Activated CD8-positive, alpha-beta T cell treated with anti-CD3 and anti-CD28 coated beads, Interleukin-2, amount 10 ng/mL, durations not matched to agents 7 days and 5 days (primary cell): ENCODE measurements at places on chromosomes 6 and 20.

DNA sequence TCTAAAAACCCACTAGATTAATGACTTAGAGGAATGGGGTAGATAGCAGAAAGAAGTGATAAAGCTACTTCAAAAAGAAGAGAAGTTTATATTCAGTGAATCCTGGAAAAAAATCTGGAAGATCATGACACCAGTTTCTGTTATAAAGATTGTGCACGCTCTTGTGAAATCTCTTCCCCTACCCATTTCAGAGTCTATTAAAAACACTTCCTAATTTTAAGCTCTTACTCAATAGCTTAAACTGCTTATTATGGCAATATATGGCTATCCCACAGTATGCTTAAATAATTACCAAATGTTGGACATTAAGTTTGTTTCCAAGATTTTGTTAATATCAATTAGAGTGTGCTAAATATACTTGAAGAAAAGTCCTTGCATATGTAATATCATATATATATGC is 585.3 kb upstream of the MAN1A1 start:
- no peak for DNase-seq

DNA sequence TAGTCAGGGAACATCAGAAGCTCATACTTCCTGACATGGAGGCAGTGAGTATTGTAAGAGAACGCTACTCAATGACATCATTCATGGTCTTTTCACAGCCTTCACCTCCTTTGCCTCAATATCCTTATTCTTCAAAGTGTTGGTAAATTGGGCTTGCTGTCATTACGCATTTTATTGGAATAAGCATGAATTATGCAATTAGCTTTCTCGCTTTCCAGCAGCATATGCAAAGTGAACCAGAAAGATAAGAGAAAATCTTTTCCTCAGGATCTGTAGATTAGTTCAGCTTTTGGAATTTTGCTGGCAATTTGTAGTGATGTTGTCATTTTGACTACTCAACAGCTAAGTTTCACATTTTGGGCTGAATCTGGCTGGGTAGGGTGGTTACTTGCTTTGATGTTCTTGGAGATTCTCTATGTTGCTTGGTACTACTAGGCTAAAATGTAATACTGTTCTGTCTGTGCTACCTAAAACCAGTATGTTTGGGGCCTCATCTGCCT is 1012.1 kb downstream of the KIF16B start:
- DNase-seq, result no peak

DNA sequence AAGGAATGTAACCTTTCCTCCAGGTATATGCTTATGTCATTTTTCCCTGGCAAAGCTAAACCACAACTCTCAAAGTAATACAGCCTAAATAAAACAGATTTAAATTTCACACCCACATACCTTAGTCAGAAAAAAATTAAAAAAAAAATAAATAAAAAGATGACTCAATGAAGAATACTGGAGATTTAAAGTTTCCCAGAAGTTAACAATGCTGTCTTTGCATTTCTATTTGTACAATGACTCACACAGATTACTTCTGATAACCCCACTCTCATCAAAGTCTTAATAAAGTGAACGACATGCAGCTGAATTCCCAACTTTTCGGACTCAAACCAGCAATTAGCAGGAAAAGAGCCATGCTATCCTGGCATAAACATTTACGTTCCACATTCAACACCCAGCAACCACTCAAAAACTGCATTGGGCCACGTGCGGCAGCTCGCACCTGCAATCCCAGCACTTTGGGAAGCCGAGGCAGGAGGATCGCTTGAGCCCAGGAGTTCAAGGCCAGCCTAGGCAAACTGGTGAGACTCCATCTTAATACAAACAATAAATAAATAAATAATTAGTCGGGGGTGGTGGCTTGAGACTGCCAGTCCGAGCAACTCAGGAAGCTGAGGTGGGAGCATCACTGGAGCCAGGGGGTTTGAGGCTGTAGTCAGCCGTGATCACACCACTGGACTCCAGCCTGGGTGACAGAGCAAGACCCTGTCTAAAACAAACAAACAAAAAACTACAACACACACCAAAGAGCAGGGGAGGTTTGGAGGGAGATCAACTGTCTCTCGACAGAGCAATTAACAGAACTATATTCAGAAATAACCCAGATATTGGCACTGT is 130.5 kb downstream of the WDR27 start:
- DNase-seq, result no peak

DNA sequence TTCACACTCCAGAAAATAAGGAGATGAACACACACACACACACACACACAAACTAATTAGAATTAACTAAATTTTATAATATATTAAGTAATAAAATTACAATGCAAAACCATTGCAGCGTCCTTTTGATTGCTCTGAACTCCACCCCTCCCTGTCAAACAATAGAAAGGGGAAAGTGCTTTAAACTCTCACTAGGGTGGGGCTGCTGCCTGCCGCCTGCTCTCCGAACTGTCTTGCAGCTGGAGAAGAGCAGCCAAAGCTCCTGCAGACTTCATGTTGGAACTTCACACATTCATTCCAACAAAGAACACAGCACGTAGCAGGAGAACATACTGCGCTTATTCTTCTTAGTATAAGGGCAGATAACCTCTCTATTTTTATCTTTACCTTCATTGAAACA is 83.2 kb downstream of the GCLC start:
- DNase-seq, result no peak

- no peak for DNase-seq
Measured at GRCh38 chr6:10610289-10610688, 84.1 kb downstream of the C6orf52 start.

DNA sequence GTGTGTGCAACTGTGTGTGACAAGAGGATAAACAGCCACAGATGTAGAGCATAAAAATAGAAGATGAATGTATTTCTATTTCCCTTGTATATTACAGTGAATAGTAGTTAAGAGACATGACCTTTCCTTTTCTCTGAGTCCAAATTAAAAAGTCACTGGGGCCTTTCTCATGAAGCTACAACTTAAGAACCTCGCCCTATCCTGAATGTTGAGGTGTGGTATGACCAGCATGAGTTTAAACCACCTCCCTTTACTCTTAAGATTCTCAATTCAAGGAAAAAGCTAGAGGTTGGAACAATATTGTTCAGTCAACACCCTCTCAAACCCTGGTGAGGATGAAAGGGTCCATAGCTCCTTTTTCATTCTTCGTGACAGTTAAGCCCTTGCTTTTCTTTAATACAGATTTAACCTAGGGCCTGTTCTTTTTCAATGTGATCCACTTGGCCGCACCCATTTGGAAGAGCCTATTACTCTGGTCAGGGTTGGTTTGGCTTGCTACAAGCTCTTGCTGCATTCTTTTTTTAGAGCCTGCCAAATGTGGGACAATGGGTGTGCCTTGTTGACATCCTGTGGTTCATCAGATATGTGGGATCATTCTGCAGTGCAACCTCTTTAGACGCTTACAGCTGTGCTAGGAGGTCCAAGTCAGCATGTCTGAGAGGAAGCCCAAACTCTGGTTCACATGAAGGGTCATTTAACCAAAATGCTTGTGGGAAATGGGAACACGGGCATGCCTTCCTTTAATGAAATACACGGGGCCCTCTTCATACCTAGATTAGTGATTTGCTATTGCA is 290.0 kb downstream of the HAO1 start:
- no peak for DNase-seq

GRCh38 chr20:41029150-41029901 is 704 bp downstream of the TOP1 start:
- DNase-seq, result peak; percentile 51

DNA sequence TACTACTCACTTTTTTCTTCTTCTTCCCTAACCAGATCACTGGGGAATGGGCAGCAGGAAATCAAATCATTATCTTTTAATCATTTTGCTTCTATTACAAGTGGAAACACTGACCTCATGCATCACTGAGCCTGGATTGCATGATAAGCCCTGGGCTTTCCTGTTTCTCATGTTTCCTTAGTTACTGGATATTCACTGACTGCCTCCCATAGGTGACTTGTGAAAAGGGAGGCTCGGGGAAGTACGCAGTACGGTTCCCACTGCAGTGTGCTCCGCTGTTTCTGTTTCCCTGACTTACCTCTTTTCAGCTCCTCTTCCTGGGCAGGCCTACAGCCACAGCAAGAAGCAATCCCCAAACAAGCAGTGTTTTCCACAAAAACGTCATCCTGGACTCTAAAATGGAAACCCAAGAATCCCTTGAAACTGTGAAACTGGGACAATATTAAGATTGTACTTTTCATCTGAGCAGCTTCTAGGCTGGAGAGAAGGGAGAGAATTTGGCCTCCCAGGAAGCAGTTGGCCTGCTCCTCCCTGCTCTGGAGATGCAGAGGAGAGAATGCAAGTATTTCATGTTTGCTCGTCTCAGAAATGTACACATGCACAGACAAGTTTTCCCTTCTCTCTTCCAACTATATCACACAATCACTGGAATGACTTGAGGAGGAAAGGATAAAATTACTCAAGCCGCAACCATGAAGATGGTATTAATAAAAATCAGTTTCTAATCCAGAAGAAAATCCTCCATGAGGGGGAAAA is 13.1 kb downstream of the BTNL2 start:
- no peak for DNase-seq

DNA sequence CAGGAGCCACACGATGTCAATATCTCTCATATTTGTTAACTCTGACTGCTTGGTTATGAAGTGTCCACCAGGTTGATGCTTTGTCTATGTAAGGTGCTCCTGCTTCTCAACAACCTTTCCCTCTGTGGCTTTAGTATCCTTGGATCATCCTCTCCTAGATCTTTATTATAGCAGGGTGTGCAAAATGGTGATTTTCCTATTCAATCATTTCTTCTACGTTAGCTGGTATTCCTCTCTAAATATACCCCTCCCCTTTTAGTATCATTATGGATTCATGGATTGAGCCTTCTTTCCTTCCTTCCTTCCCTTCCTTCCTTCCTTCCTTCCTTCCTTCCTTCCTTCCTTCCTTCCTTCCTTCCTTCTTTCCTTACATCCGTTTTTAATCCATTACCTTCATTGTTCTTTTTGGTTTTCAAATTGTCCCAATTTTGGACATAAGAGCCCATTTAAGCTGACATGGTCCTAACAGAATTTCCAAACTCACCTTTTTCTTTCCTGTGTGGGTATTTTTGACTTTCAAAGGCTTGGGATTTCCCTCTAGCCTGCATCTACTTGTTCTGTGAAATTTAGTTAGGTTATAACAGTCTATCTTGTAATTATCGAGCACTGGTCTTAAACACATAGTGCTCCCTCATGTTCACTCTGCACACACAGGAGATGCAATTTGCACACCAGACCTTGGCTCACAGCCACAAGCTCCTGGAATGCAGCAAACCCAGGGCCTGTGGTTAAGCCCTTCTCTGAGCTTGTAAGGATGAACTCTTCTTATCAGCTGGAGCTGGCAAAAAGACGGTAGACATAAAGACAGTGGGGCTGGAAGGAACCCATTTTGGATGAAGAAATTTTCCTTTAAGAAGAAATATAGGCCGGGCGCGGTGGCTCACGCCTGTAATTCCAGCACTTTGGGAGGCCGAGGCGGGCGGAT is 109.9 kb downstream of the SLC24A3 start:
- DNase-seq, result no peak

- no peak for DNase-seq
Measured at GRCh38 chr20:25453035-25453810, 45.8 kb downstream of the GINS1 start.

- DNase-seq, result no peak
Measured at GRCh38 chr20:13265941-13266340, 44.9 kb downstream of the ISM1 start.

DNA sequence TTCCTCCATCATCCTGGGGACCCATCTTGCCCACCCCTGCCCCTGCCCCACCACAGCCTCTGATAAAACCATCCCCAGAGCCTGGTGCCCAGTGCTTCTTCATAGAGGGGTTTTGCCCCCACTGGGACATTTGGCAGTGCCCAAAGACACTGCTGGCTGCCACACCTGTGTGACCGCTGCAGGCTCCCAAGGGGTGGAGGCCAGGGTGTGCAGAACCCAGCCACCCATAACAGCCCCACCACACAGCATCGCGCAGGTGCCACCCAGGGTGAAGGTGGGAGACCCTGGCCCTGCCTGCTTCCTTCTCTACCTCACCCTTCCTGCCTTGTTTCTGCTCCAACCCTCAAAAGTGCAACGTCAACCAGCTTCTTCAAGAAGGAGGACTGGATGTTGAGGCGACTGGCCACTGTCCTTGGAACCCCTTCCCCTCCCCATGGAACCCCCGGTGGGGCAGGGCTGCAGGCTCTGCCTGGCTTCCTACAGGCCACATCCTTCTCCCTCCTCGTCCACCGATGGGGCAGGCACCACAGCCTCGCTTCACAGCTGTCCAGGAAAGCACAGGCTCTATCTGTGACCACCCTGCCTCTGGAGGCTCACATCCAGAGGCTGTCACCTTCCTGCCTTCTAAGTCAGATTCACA is 79.2 kb upstream of the MPC1 start:
- DNase-seq, result no peak

DNA sequence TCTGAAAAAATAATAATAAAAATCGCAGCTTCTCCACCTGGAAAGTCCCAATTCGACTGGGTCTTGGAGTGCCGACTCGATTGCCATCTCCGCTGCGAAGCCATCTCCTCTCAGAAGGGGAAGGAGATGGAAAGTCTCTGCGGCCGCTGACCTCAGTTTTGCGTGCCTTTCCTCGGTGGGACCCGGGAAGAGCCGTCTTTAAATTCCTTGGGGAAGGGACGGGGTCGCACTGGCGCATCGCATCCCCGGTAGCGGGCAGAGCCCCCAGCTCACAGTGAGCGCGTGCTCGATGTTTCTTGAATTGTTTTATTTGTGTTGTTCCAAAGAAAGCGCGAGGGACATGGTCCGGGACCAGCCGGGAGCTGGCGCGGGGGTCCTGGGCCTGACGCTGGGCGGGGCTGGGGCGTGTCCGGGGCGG is 270 bp upstream of the TIAM2 start:
- no peak for DNase-seq

GRCh38 chr6:22807261-22807660 is 237.9 kb downstream of the HDGFL1 start:
- no peak for DNase-seq

- no peak for DNase-seq
Measured at GRCh38 chr6:35972471-35973367, 51.7 kb downstream of the SLC26A8 start.

DNA sequence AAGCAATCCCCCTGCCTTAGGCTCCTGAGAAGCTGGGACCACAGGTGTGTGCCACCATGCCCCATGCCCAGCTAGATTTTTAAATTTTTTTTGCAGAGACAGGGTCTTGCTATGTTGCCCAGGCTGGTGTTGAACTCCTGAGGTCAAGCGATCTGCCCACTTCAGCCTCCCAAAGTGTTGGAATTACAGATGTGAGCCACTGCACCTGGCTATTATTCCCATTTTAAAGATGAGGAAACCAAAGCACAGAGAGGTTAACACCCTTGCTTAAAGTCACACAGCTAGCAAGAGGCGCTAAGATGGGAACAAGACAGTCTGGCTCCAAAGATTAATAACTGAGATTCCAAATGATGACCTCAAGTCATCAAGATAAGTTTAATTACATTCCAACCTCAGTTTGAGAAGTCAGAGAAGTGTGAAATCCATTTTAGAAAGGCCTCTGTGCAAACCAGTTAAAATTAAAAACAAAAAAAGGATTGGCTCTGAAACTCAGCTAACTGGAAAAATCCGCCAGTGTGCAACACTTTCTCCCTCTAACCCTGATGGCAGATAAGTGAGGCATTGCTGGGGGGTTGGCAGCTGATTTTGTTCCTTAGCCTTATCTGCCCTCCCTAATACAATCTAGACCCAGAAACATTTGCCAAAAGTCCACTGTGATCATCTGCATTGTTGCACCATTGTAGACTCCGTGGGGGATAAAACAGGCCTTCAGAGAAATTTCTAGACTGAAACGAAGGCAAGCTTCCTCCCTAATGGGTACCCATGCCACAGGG is 55.5 kb downstream of the CPNE5 start:
- no peak for DNase-seq

GRCh38 chr6:47473791-47474346 is 3.7 kb upstream of the CD2AP start:
- no peak for DNase-seq

GRCh38 chr20:34543463-34544056 is 15.0 kb upstream of the MAP1LC3A start:
- no peak for DNase-seq
